Stimulated activated CD4-positive, alpha-beta T cell treated with anti-CD3 and anti-CD28 coated beads, Interleukin-2, amount 100 ng/mL, for 24 hours (primary cell): ENCODE measurements at places on chromosomes 2 and 18.

DNA sequence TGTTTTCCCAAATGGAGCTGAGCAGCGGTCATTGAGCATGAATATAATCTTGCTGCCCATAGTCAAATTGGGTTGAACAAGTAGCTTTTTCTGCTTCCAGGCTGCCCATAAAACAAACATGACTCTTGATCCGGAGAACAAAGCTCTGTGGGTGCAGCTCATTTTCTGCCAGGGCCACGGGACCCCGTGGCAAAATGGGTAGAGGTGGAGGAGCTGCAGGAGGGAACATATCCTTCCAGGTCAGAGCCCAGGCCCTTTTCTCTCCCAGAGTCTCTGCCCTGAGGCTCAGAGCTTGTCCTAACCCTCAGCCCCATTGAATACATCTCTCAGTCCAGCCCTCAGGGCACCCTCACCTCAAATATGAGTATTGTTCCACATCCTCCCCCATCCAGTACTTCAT is 151.6 kb upstream of the TWIST2 start:
- DNase-seq, result no peak

DNA sequence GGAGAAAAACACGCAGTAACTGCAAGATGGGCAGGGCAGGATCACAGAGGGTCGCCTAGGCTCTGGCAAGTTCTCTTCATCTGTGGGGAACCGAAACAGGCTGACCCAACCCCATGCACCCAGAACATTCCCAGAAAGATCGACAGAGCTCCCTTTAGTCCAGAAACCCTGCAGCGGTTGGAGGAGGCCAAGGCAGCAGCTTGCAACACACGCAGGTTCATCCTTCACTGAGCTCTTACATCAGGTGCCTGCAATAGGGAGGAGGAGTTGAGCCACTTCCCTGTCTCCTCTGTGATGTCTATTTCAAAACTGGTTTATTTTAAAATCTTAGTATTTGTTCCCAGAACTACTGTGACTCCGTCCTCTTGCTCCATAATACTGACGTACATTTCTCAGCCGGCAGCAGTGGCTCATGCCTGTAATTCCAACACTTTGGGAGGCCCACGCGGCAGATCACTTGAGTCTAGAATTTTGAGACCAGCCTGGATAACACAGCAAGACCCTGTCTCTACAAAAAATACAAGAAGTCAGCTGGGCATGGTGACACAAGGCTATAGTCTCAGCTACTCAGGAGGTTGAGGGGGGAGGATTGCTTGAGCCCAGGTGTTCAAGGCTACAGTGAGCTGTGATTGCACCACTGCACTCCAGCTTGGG is 11.5 kb upstream of the SLC11A1 start:
- DNase-seq, result no peak

GRCh38 chr2:71640489-71640888 is 187.1 kb downstream of the DYSF start:
- DNase-seq, result no peak

DNA sequence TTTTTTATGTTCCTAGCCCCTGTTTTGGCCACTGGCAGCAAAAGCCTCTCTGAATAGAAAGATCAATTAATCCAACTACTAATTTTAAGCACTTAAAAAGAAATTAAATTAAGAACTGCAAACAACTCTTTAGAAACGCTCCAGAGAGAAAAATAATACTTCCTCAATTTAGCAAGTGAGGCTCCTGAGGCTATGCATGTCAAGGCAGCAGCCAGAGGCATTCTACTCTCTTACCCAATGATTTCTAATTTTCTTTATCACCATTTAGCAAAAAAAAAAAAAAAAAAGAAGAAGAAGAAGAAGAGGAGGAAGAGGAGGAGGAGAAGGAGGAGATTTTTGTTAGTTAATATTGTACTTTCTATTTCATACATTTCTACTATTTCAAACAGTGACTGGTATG is 68.5 kb downstream of the TMEM237 start:
- DNase-seq, result no peak

DNA sequence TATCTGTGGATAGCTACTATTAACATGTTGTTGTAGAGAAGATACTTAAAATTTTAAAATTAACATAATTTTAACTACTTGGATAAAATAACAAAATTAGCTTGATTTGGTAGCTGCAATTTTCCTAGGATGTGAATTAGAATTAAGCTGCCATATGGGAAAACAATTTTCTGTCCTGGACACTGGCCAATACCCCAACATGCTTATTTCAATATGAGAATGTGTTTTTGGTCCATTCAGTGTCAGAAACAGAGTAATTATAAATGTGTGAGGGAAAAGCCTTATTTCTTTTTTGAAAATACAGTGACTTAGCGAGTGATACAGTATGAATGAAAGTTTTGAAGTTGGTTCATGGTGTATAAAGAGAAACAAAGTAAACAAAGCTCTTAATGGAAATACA is 948.3 kb upstream of the GYPC start:
- DNase-seq, result no peak

DNA sequence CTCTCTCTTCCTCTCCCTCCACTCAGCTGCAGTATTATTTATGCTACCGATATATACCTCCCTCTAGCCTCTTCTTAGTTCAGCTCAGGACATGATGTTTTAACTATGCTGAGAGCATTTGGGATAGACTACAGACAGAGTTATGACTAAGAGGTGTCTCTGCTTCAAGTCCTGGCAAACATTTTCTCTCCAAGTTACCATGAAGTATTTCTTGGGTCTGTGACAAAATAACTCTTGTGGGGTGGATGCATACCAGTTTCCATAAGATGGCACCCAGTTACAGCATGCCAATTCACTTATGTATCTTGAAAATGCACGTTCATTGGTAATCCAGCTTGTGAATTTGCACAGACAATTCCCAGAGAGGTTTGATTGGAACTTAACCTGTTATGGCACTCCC is 737.6 kb downstream of the SLC4A3 start:
- no peak for DNase-seq

DNA sequence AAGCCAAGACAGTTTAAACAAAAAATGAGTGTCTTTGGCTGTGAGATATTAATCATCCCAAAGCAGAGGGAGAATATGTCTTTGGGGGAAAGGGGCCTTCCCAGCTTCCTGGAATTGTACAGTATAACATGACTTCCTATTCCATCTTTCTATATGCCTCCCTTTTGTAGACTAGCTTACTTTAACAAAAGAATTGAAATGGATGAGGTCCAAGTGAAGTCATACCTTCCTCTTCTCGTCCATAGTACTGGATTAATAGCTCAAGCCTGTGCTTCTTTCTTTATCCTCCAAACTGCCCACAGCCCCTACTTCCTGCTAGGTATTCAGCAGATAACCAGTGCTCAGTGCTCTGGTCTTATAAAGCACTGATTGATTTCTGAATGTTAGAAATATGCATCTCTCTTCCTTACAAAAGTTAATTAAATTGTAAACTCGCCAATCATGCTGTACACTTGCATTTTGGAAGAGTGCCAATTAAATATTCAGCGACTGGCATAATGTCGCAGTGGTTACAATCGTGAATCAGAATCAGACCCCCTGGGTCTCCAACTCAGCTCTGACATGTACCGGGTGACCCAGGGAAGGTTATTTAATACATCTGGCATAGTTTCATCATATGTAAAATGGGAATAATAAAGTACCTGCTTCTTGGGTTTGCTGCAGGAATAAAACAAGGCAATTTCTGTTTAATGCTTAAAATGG is 325.1 kb downstream of the RND3 start:
- no peak for DNase-seq

- no peak for DNase-seq
Measured at GRCh38 chr2:98915751-98916358, 20.2 kb downstream of the CRACDL start.

DNA sequence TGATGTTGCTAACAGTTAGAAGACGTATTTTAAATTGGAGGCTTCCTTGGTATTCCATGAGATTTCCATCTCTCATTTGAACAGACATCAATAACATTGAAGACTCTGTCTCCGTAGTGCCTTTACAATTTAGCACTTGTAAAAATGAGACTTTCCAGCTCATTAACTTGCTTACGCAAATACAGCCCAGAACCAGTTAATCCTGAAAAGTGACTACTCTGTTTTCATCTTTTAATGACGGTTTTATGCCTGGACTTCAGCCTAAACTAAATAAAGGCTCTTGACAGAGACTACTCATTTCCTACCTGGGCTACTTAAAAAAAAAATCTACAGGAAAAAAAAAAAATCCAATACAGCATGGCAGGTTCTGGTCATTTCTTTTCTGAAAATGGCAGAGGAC is 148.6 kb downstream of the LRATD1 start:
- DNase-seq, result no peak

DNA sequence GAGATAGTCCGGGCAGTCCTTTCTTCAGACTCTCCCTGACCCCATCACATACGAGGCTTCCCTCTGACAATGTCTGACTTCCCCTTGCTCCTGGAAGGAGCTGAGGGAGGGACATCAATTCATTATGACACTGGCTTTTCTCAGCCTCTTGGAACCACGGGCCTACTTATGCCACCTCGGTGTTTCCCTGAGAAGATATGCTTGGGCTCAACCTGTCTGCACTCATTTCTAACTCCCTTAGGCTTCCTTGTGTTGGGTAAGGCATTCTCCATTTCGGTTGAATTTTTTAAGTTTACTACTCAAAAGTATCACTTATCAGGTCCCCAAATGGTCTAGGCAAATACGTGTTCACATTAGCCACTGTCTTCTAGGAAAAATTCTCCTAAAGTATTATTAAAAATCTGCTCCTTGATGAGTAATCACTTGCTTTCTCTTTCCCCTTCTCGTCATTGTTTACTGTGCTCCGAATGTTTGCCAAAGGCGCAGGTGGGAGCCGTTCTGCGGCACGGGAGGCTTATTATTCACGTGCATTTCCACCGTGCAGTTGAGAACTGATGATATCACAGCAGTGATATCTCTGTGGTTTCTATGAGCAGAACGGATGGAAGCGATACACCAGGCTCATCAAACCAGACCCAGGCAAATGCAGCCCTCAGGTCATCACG is 33.1 kb downstream of the ARL4C start:
- DNase-seq, result peak; percentile 75

GRCh38 chr18:731185-731584 is 18.8 kb upstream of the ENOSF1 start:
- no peak for DNase-seq

GRCh38 chr2:206230060-206230762 is 44.3 kb upstream of the ZDBF2 start:
- no peak for DNase-seq

GRCh38 chr18:12500986-12501385 is 93.3 kb downstream of the PRELID3A start:
- DNase-seq, result no peak

- DNase-seq, result no peak
Measured at GRCh38 chr2:125853626-125854025, 802.3 kb upstream of the GYPC start.

- no peak for DNase-seq
Measured at GRCh38 chr2:225415341-225415740, 15.8 kb downstream of the NYAP2 start.

DNA sequence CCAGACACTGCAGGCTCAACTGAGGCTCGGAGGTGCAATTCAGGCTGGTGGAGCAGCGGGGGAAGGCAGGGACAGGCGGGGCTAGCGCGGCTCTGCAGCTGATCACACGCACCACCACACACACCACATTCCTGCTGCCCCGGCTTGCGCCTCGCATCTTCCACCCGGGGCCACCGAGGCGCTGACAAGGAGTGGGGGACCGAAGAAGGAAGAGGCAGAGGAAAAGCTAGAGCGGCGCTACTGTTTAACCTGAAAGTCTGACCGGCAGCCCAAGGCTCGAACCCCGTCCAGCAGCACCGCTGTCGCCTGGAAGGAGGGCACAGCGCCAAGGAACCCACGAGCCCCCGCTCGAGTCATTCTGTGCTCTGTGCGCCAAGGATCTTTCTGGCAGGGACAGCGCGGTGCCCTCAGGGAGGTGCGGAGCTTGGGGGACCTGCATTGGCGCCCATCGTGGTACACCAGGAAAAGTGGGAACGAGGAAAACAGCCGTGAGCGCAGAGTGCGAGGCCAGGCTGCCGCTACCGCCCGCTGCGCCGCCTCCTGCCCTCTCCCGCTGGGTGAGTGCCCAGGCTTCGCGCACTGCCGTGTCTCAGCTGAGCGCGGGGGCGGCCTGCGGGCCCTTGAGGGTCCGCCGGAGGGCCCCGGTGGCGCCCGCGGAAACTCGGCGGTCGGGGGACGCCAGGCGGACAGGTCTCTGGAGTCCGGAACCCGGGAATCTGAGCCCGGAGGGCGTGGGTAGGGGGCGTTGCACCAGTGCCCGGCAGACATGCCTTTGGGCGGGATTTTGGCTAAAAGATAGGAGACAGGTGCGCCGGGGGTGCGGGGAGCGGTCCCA is 860 bp upstream of the KCNJ3 start:
- DNase-seq, result no peak

DNA sequence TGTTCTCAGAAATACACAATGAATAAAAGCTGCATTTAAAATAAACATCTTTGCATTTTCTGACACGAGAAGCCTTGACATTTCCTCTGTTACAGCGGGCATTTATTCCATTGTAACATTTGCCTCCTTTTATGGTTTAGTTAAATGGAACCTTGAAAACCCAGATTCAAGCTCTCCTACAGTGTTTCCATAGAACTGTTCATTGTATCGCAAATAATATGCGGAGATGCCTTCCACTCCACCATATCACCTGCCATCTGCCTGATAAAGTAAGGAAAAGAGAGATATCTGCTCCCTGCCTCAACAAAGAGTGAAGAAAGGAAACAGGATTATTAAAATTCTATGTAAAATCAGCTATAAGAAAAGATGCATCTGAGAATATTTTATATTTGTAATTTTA is 69.8 kb downstream of the CDH19 start:
- DNase-seq, result no peak

DNA sequence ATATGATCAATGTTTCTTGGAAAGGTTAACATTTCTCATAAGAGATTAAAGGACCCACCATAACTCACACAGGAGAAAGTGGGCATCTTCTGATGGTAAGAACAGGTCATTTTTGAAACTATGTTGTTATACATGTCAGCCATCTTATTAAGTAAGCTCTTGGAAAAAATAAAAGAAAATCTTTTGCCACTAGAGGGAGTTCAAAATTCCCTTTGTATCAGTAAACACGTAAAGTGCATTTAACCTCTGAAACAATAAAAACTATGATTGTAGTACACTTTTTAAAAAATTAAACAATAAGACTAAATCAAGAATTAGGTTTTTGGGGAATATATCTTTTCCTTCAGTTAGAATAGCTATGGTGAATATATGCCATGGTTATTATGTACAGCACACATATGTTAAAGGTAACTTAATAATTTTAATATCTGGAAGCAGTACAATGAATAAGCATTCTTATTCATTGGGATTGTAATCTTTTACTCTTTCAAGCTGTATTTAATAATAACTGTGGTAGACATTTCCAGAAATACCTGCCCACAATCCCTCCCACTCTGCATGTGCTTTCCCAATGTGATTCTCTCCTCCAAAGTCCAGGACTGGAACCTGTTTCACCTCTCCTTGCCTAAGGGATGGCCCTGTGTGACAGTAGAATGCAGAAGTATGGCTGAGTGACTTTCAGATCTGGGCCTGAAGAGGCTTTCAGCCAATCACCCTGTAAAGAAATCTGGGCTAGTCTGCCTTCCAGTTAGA is 64.2 kb downstream of the RBMS1 start:
- DNase-seq, result no peak

DNA sequence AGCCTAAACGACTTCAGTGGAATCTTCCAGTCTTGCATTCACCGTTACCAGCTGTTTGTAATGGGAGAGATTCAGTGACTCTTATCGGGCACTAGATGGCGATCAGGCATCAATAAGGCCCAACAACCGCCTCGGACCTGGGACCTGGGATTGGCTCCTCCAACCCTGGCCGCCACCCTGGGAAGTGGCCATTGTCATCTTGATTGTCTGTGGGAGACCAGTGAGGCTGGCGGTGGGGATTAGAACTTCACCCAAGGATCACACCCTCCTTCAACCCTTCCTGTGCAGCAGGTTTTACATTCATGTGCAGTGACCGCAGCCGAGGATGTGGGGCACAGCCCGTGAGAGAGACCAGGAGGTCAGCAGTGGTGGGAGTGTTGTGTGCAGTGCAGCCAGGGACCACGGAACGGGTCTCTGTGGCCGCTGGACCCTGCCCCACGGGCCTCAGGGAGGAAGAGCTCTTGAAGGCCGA is 85.3 kb downstream of the SPP2 start:
- DNase-seq, result peak; percentile 55
